ENCODE measurements at places on chromosomes 1 and 21. TPM values are rescaled to one million over a fixed set of nuclear protein-coding genes. Genes with fewer than 3 reads are reported as not detected.

DNA sequence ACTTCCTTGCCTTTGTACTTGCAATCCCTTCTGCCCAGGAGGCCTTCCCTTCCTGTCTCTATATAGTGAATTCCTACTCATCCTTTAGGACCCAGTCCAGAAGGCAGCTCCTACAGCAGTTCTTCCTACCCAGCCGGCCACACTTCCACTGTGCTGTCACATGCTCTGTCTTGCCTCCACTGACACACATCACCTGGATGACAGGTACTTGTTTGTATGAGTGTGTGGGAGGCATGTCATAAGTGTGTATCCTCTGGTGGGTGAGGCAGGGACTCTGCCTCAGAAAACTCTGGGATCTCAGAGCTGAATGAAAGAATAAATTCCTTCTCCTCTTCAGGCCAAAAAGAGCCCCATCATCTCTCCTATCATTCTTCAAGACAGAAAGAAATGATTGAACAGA lies 5.1 kb upstream of the OSCP1 start:
- DNase-seq = no peak

DNA sequence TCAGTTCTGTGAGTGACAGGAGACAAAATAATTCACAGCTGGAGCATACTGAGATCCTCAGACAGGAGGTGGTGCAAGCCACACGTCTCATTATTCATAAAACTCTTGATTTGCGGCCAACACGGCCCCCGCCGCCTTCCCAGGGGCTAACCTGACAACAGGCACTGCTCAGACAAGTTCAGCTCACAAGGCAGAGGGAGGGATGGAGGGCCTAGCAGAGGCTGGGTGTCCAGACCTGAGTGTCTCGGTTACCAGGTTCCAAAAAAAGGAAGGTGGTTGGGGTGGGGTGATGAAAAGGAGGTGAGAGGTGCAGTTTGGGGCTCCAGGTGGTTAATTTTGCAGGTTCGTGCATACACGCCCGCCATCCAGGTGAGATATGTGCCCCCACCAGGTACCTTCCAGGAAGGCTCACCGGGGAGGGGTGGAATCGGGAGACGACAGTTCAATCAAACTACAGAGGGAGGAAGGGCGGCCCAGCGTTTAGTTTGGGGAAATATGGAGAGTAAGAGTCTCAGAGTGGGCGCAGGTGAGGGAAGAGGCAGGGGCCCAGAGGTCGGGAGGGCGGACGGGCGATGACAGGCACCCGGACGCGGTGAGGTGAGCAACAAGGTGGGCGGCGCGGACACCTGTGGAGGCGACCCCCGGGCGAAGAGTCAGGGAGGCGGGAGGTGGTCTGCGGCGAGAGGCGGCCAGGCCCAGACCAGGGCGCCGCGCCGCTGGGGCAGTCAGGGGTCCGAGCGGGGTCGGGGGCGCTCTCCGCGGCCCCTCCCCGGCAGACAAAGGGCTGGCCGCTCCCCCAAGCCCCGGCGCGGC lies 629 bp downstream of the CTNNBIP1 start:
- no peak for DNase-seq

DNA sequence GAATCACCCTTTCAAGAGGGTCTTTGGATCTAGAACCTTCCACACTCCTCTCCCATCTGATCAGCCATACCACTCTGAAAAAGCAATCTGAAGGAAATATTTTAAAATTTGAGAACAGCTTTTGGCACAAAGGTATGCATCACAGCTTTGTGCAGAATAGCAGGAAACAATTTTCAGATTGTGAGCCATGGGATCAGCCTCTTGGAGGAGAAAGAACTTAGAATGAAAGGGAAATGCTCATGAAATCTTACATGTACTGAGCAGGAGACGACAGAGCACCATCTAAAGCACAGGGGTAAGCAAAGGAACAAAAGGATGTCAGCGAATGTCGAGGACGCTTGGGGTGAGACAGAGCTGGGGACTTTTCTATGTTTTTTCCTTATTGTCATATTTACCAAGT lies 54.4 kb downstream of the EDN2 start:
- no peak for DNase-seq

GRCh38 chr1:223374064-223374610 lies 10.2 kb upstream of the SUSD4 start:
- no peak for DNase-seq

DNA sequence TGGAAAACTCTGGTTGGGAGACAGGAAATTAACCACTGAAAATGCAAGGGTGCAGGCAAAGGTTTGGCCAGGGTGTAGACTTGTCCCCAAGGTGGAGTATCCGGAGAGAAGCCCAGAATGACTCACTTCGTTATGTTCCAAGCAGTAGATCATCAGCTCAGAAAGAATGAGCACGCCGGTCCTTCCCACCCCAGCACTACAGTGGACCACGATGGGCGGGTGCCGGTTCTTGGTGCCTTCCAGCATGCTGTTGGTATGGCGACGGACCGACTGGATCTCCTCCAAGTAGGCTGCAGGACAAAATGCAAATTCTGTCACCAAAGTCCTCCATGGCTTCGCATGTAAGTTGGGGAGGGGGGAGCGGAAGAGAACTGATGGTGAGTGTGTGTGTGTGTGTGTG lies 83.4 kb downstream of the SMYD2 start:
- no peak for DNase-seq

- DNase-seq = no peak
Observed at GRCh38 chr1:8525216-8525557, 207.3 kb downstream of the SLC45A1 start.

- DNase-seq = no peak
Observed at GRCh38 chr1:62778208-62778607, 5.7 kb upstream of the ATG4C start.

DNA sequence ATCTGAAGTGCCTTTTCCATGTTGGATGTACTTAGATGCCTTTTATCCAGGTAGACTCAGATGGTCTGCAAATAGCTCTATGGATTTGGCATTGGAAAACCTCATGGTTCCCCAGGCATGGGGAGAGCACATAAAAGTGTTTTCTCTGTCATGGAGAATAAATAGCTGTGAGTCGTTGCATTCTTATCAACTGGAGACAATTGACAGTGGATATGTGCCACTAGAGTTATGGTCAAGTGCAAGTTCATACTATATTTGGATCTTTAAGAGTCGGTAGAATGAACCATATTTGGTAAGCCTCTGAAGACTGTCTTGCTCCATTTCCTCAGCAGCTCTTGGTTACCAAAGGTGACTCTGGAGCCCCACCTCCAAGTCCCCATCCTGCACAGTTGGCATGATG lies 83.7 kb downstream of the ROR1 start:
- DNase-seq = no peak

DNA sequence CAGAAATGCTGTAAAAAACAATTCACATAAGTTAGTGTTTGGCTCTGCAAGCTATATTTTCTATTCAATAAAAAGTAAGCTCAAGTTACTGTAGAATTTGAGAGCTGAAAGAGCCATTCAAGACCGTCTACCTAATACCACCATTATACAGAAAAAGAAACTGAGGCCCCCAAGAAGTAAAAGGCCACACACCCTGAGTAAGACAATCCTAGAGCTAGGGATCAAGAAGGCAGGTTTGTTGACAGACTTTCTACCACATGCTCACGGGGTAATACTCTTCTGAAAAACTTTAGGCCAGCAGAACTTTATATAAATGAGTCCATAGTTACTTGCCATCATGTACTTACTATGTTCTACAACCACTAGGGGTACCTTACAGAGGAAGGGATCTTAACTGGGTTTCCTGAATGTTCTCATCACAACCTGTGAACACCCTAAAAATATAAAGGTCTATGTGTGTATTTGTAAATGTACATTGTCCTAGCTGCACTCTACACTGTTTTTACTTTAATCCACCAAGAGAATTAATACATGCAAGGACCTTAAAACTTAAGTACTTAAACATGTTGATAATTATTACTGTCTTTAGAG lies 2.7 kb downstream of the PSMG1 start:
- DNase-seq = no peak

DNA sequence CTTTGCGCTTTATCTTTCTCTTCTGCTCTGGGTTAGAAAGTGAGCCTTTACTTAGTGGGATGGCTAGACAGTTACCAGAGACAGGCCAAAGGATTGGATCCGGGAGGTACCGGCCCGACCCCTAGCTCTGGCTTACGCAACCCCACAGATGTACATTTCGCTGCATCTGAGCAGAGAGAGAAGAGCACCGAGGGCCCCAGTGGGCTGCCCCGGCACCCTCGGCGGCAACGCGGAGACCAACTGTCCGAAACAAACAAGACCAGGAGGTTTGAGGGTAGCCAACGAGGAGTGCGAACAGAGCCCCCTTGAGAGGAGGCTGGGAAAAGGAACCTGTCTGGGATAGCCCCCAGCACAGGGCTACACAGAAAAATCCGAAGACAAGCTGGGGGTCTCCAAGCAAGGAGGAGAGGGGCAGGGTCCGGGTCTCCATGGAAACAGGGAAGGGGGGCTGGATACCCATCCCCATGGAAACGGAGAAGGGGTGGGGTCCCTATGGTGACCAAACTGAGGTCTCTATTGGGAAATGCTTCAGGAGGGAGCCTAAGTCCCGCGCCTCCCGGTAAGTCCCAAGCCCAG lies 373 bp downstream of the MTF1 start:
- no peak for DNase-seq

- DNase-seq = no peak
Observed at GRCh38 chr21:41808094-41808493, 41.2 kb upstream of the RIPK4 start.

- DNase-seq = no peak
Observed at GRCh38 chr1:32965251-32965747, 690 bp upstream of the RNF19B start.

DNA sequence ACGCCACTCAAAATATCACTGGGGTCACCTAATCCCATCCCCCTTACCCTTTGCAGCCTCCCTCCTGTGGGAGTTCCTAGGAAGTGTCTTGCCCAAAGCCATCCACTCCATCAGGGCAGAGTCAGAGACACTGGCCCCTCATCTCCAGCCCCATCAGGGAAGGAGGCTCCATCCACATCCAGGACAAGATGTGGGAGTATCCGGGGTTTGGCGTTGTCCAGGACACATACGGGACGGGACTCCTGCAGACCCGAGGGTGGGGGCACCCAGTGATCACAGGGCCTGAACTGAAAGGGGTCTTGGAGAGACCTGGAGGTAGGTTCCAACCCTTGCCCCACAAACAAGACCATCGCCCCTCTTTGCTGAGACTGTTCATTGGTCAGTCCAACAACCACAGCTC lies 348.2 kb downstream of the MATN1 start:
- no peak for DNase-seq

OR10J1 gene
- not detected for total RNA-seq

PRKAA2 gene
- total RNA-seq = 1.7 TPM
